ENCODE measurements at places on chromosomes 6 and 20. TPM values are rescaled to one million over a fixed set of nuclear protein-coding genes. Genes with fewer than 3 reads are reported as not detected.

ZBTB12 gene
- total RNA-seq: not detected

DNA sequence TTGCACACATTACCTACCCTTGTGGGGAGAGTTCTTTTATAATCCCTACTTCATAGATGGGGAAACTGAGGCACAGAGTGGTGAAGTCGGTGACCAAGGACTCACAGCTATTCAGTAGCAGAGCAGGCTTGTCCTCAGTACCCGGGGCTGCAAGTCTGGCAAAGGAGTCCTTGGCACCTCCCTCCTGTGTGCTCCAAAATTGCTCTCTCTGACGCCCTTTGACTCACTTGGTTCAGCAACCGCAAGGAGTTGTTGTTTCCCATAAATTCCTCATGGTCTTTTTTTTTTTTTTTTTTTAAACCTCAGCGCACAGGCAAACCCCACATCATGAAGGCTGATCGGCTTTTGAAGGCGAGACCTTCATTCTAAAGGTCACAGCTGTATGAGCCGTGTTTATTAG lies 143.2 kb downstream of the CEBPB start:
- H3K4me1 ChIP-seq: no peaks in the 10 kb centered on the region
- no peaks in the 10 kb centered on the region for H3K36me3 ChIP-seq
- H3K4me3 ChIP-seq: no peak overlapping the region
- no peaks in the 10 kb centered on the region for H3K27me3 ChIP-seq

- no peaks in the 10 kb centered on the region for H3K27me3 ChIP-seq
- H3K4me1 ChIP-seq: no peaks in the 10 kb centered on the region
- no peak for DNase-seq
- H3K36me3 ChIP-seq: no peaks in the 10 kb centered on the region
These were observed 10.5 kb downstream of the OTOR start for GRCh38 chr20:16758454-16759180.

DNA sequence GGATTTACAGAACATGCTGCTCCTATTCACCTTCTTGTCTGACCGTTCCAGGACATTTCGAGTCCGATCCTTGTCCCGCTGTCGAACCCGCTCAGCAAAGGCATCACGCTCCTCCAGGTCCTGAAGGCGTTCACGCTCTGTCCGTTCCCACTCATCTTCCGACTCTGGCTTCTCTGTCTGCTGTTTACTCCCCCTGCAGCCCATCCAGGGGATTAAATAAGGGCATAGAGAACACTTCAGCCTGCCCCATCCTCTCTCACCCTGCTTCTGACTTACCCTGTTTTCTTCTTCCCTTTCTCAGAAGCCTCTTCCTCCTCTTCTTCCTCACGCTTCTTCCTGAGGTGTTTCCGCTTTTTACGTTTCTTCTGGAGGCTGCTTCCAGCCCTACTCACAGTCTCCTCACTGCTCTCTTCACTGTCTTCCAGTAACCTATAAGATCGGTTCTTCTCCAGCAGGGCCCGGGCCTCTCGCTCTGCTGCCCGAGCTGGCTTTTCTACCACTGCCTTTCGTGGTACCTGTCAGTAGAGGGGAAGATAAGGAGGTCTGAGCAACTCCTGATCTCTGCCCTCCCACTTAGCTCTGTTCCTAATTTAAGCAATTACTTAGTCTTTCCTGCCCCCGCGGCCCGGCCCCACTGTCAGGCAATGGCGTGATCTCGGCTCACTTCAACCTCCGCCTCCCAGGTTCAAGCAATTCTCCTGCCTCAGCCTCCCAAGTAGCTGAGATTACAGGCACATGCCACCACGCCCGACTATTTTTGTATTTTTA lies 1.9 kb downstream of the DHX16 start:
- H3K27me3 ChIP-seq: no peaks in the 10 kb centered on the region
- H3K4me1 ChIP-seq: peaks cover 3% of the 10 kb centered on the region
- H3K4me3 ChIP-seq: no peak overlapping the region
- no peak overlapping the region for H3K27ac ChIP-seq

DNA sequence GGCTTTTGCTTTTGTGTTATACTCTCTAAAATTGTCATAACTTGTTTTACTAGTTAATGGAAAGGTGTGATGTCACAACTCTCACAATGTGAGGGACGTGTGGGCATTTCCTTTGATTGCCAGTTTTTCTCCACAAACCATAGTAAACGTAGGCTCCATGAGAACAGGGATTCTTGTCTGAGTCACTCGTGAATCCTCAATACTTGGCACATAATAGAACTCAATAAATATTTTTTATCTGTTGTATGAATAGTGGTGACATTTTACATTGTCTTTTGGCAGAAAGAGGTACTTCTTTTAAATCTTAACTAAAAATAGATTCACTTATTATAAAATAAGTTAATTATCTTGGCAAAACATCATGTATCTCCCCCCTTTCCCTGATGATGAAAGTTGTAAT lies 69.0 kb upstream of the CNKSR3 start:
- peaks cover 6% of the 10 kb centered on the region for H3K4me1 ChIP-seq
- no peaks in the 10 kb centered on the region for H3K36me3 ChIP-seq
- DNase-seq: no peak
- no peaks in the 10 kb centered on the region for H3K27me3 ChIP-seq

DNA sequence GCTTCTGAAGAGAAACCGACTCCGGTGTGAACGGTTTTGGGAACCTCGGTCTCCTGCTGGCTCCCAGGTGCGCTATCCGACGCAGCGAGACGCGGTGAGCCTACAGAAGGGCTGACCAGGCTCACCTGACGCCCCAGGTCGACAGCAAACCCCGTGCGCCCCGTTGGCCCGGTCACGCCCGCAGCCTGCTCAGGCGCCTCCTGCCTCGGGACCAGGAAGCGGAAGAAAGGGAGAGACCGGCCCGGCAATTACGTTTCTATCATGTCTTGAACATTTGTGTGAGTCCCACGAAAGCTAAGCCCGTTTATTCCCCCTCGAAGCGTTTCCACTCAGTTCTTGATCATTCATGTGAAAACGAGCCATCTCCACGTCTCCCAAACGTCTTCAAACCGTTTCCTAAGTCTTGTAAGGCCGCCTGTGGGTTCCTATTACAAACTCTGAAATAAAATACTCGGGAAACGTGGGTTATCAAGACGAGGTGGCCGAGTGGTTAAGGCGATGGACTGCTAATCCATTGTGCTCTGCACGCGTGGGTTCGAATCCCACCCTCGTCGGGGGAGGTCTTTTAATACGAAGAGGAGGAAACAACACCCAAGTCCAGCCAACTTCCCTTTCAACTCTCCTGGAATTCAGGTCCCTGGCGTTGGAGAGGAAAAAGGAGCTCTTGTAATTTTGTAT lies 150.5 kb upstream of the PRSS16 start:
- H3K4me1 ChIP-seq: no peaks in the 10 kb centered on the region
- H3K27me3 ChIP-seq: no peaks in the 10 kb centered on the region
- DNase-seq: no peak
- no peaks in the 10 kb centered on the region for H3K36me3 ChIP-seq

GRCh38 chr6:139278190-139278589 lies 13.6 kb downstream of the TXLNB start:
- no peak overlapping the region for H3K27ac ChIP-seq
- no peak overlapping the region for H3K4me3 ChIP-seq

GRCh38 chr20:36162272-36162966 lies 7.9 kb downstream of the EPB41L1 start:
- no peak overlapping the region for H3K4me3 ChIP-seq
- H3K27me3 ChIP-seq: no peaks in the 10 kb centered on the region
- no peak for DNase-seq
- no peak overlapping the region for H3K27ac ChIP-seq
- no peaks in the 10 kb centered on the region for H3K4me1 ChIP-seq
- no peaks in the 10 kb centered on the region for H3K36me3 ChIP-seq

DNA sequence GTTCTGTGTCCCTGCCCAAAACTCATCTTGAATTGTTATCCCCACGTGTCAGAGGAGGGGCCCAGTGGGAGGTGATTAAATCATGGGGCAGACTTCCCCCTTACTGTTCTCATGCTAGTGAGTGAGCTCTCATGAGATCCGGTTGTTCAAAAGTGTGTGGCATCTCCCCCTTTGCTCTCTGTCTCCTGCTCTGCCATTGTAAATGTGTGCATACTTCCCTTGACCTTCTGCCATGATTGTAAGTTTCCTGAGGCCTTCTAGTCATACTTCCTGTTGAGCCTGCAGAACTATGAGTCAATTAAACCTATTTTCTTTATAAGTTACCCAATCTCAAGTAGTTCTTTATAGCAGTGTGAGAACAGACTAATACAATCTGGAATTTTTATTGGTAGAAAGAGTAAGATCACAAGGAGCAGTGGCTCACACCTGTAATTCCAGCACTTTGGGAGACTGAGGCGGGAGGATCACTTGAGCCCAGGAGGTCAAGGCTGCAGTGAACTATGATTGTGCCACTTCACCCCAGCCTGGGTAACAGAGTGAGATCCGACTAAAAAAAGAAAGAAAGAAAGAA lies 47.1 kb upstream of the SLC22A16 start:
- H3K27me3 ChIP-seq: no peaks in the 10 kb centered on the region
- no peak for DNase-seq
- no peaks in the 10 kb centered on the region for H3K4me1 ChIP-seq
- H3K27ac ChIP-seq: no peak overlapping the region
- no peaks in the 10 kb centered on the region for H3K36me3 ChIP-seq

DNA sequence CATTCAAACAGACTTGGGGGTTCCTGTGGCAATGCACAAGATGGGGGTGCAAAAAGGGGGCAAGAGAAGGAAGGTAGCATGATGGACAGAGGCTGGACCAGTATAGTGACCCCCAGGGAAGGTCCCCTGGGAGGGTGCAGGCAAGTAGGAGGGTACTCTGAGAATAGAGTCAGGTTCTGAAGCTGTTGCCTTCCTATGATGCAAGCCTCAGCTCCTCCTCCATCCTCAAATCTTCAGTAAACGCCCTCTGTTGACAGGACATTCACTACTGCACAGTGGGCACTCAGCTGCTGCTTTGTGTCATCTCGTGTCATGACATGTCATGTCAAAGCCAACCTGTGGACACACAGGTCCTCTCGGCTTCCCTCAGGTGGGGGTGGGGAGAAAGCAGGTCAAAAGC lies 5.8 kb upstream of the SDCBP2 start:
- no peak overlapping the region for H3K27ac ChIP-seq
- DNase-seq: no peak
- H3K36me3 ChIP-seq: no peaks in the 10 kb centered on the region

- peak overlapping the region; percentile 93 for H3K27ac ChIP-seq
- no peak for DNase-seq
- no peaks in the 10 kb centered on the region for H3K36me3 ChIP-seq
These were observed 116.5 kb upstream of the COL21A1 start for GRCh38 chr6:56363796-56364430.

GRCh38 chr20:43376831-43377230 lies 80.9 kb upstream of the SRSF6 start:
- no peaks in the 10 kb centered on the region for H3K36me3 ChIP-seq
- no peaks in the 10 kb centered on the region for H3K4me1 ChIP-seq
- no peak for DNase-seq
- no peaks in the 10 kb centered on the region for H3K27me3 ChIP-seq
- no peak overlapping the region for H3K27ac ChIP-seq
- H3K4me3 ChIP-seq: no peak overlapping the region

DNA sequence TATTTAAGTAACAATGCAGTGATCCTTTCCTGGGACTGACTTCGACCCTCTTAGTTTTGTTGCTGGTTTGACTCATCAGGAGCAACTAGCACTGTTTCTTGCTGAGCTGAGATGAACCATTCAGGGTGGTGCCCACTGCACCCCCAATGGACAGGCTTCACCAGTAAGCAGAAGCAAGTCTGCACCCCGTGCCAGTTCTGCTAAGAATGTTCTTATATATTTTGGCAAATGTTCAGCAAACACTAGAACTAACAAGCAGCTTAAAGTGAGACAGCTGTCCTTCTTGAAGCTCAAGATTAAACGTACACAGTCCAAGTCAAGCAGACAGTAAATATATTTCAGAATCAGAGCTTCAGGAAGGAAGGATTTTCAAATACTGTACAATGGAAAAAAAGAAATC lies 561.3 kb upstream of the CDH4 start:
- H3K36me3 ChIP-seq: no peaks in the 10 kb centered on the region
- H3K4me3 ChIP-seq: no peak overlapping the region
- H3K4me1 ChIP-seq: no peaks in the 10 kb centered on the region
- no peaks in the 10 kb centered on the region for H3K27me3 ChIP-seq
- DNase-seq: no peak

GRCh38 chr20:33783256-33783655 lies 27.9 kb upstream of the CHMP4B start:
- H3K36me3 ChIP-seq: no peaks in the 10 kb centered on the region
- no peak for DNase-seq
- H3K4me3 ChIP-seq: no peak overlapping the region
- no peak overlapping the region for H3K27ac ChIP-seq
- no peaks in the 10 kb centered on the region for H3K27me3 ChIP-seq

DNA sequence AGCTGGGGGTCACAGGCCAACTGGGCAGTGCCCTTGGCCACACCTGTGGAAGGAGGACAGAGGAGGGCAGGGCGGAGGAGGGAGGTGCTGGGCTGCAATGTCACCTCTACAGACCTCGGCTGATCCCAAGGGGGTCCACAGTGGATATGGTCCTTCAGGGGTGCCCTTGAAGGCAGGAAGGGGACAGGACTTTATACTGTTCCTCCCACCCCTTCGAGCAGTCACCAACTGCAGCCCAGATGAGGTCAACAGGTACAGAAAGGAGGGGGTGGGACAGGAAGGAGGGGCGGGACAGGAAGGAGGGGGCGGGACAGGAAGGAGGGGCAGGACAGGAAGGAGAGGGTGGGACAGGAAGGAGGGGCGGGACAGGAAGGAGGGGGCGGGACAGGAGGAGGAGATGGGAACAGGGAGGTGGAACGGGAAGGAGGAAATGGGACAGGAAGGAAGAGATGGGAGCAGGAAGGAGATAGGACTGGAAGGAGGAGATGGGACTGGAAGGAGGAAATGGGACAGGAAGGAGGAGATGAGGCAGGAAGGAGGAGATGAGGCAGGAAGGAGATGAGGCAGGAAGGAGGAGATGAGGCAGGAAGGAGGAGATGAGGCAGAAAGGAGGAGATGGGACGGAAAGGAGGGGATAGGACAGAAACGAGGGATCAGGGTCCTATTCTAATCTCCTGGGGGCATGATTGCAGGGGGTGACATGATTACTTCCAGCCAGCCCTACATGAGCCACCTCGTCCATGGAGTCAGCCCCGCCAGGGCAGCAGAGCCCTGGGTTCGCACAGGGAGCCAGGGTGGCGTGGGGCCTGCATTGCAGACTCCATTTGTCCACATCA lies 19.4 kb upstream of the MRGBP start:
- no peaks in the 10 kb centered on the region for H3K36me3 ChIP-seq
- no peak for DNase-seq
- no peaks in the 10 kb centered on the region for H3K27me3 ChIP-seq
- H3K27ac ChIP-seq: no peak overlapping the region
- no peaks in the 10 kb centered on the region for H3K4me1 ChIP-seq
- no peak overlapping the region for H3K4me3 ChIP-seq

DNA sequence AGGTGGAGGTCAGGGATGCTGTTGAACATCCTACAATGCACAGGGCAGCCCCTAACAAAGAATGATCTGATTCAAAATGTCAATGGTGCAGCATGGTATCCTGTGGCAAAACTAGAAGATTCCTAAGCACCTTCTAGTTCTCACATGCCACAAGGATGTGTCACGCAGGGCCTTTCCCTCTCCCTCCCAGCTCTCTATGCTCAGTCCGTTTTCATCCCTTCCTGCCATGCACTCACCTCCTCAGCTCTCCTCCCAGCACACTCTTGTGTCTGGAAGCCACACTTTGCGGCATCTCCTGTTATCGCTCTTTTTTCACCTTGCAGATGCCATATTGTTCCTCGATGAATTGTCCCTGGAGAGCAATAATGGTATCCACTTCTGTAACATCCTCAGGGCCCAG lies 263.4 kb downstream of the CDC5L start:
- DNase-seq: no peak
- H3K4me3 ChIP-seq: no peak overlapping the region
- H3K36me3 ChIP-seq: no peaks in the 10 kb centered on the region
- no peak overlapping the region for H3K27ac ChIP-seq
- no peaks in the 10 kb centered on the region for H3K27me3 ChIP-seq

Measured in uterus (tissue), 4 donors.